ENCODE measurements at places on chromosomes 5 and 9. TPM values are rescaled to one million over a fixed set of nuclear protein-coding genes. Genes with fewer than 3 reads are reported as not detected.

The AHRR gene
- total RNA-seq = 15.6 TPM

GRCh38 chr5:75513841-75514240, 2.1 kb downstream of the POLK start:
- DNase-seq = no peak

DNA sequence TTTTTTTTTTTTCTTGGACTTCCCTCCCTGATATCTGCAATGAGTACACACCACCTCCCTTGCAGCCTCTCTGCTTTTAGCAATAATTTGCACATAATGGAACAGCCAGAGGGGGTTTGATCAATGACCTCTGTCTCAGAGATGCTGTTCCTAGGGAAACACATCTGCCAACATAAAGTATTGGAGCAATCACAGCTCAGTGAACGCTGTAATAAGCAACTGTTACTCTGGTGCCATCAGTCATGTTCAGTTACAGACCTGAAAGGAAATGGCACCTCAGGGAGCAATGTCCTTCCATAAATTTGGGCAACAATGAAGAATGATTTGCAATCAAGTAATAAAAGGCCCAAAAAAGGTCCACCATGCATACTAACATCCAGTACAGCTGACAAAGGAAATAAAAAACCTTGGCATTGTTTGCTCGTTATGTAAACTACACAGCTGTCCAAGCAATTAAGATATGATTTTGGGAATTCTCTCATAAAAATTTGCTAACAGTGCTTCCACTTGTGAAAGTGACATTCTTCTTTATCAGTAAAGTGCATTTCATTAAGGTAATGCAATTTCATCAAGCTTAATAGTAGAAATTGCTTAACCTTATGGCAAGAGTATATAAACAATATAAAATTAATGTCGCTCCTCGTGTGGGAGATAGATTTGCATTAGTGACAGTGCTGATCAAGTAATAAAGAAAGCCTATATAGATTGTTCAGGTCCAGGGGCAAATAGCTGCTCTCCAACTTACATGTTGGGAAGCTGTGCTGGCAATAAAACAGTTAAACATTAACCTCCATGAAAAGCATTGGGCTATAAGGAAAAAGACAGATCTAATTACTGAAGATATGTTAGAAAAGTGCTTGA, 167.8 kb downstream of the RASEF start:
- no peak for DNase-seq

- DNase-seq = no peak
Observed at GRCh38 chr9:80866121-80866520, 823.2 kb downstream of the TLE1 start.

The SLC36A2 gene
- not detected for total RNA-seq

- no peak for DNase-seq
Observed at GRCh38 chr9:36006549-36007315, 30.0 kb upstream of the RECK start.

- DNase-seq = peak; percentile 74
Observed at GRCh38 chr9:80878556-80878955, 810.8 kb downstream of the TLE1 start.

DNA sequence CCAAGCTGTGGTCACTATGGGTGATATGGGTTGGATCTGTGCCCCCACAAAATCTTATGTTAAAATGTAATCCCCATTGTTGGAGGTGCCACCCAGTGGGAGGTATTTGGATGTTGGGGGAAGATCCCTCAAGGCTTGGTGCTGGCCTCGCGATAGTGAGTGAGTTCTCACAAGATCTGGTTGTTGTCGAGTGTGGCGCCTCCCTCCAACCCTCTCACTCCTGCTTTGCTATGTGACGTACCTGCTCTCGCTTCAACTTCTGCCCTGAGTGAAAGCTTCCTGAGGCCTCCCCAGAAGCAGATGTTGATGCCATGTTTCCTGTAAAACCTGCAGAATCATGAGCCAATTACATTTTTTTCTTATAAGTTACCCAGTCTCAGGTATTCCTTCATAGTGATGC, 35.5 kb downstream of the UGT3A2 start:
- DNase-seq = no peak

GRCh38 chr5:167122267-167122666, 1169.2 kb upstream of the WWC1 start:
- no peak for DNase-seq

DNA sequence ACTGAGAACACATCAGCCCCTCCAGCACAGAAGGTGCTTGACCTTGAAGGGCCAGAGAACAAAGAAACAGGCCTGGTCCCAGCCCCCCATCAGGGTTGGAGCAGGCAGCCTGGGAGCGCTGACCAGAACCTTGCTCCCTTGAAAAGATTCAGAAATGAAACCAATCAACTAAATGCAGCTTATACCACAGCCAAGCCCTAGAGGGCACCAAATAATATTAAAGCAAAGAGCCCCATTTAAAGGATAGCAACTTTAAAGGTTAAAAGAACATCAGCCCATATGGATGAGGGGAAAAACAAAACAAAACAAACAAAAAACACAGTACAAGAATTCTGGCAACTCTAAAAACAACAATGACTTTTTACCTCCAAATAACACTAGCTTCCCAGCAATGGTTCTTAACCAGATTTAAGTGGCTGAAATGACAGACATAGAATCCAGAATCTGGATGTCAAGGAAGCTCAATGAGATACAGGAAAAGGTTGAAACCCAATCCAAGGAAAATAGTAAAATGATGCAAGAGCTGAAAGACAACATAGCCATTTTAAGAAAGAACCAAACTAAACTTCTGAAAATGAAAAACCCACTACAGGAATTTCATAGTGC, 471.9 kb downstream of the MTRR start:
- DNase-seq = peak; percentile 23

GRCh38 chr5:143054480-143054941, 284.3 kb downstream of the ARHGAP26 start:
- peak; percentile 60 for DNase-seq

DNA sequence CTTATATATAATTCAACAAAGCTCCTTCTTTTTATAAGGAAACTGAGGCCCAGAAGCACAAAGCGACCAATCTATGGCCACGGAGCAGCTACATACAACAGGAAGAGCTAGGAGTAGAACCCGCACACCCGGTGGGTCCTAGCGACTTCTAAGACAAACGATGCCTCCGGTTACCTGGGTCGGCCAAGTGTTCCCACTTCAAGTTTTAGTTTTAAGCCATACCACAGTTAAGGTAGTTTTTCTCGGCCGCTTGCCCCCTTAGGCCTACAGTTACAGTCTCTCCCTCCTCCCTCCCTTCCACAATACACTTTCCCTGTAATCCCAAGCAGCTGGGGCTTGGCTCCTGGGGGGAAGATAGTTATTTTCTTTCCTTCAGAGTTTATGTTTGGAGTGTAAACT, 533 bp downstream of the SREK1IP1 start:
- DNase-seq = peak; percentile 18

The AMBP gene
- total RNA-seq = not detected

DNA sequence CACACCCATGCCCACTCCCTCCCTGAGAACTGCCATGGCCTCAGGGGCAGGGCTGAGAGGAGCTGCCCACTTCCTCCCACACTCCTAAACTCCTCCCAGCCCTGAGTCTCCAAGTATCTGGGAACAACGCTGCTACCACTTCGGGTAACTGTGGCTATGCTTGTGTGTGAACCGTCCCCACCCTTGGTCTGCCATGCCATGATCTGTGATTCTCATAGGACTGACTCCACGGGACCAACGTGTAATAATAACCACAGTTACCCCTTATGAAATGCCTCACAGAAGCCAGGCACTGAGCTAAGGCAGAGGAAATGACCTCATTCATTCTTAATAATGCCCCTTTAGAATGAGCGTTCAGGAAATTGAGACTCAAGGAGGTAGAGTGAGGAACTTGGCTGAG, 103.9 kb upstream of the SMIM23 start:
- peak; percentile 26 for DNase-seq

The SH2D3C gene
- 0.28 TPM for total RNA-seq

The KIF24 gene
- 2.5 TPM for total RNA-seq

DNA sequence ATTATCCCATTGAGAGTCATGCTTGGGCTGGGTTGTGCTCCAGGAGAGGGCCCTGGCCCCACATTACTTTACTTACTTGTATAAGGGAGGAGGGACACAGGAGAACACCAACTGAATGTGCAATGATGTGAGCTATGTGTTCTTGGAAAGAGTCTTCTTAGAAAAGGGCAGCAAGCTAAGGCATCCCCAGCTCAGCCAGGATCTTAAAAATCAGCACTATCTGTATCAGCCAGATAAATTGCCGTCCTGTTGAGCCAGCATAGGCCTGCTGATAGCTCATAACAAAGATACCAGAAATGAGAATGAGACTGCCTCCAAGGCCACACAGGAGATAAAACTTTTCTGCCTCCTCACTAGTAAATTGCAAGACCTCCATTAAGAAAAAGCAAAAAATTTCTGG, 357.5 kb downstream of the CAAP1 start:
- DNase-seq = no peak

The UBAC1 gene
- total RNA-seq = 33.6 TPM

GRCh38 chr5:44997506-44997905, 188.8 kb downstream of the MRPS30 start:
- DNase-seq = no peak

The NPR3 gene
- 88.2 TPM for total RNA-seq

GRCh38 chr9:8855046-8855445, 1055.5 kb upstream of the DMAC1 start:
- no peak for DNase-seq

The RIMOC1 gene
- total RNA-seq = 10.3 TPM

GRCh38 chr5:150058480-150059126, 27.8 kb downstream of the CSF1R start:
- DNase-seq = peak; percentile 82

DNA sequence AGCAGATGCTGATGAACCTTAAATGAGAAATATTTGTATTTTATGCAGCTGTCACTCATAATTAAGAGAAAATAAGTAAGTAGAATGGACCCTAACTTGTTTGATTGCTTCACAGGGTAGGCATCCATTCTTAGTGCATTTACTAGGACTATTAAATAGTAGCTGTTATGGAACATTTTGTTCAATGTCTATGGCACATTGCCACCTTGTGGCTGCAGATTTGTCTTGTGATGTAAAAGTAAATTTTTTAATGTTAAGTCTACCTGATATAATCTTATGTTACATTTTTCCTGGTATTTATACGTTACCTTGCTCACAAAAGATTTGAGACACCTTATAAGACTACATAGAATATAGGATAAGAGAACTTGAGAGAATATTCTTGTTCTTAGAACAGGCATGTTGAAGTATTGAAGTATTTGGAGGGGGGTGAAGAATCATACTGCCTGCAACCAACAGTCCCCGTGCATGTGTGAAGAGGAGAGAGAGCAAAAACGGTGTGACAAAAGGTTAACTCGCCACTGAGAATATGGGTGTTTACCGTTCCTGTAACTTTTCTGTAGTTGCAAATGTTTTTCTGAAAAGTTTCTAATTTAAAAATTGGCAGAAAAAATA, 161.1 kb downstream of the MAST4 start:
- DNase-seq = peak; percentile 44

DNA sequence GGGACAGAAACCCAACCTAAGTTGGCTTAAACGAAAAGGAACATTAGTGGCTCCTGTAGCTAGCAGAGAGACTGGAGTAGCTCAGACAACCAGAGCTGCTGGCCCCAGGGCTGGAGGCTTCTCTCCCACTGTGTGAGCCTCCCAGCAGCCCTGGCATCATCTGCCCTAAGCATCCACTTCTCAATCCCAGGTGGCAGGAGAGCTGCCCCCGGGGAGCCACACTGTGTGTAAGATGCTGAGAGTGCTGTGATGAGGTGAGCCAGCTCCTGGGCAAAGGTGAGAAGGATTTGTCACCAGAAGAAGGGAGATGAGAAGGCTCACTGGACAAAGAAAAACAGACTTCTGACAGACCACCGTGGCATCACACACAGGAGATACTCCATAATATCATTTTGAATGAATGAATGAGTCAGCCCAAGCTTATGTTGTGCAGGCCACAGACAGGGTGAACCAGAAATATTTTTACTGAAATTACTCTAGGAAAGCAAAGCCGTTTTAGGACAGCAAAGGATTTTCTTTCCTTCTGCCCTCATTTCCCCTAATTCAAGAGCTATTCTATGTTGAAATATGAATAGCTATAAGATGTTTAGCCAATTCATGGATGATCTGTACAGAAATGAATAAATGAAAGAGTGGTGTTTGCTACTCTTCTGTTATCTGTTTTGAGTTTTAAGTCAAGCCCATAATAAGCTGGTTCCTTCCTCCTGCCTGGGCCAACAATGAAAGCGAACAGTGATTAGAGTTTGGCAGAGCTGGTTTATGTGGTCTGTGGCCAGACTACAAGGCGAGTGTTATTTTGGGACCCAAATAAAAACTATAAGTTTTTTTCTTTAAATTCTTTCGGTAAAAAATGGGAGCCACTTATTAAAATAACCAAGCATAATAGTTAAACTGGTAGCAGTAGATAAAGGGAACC, 57.4 kb upstream of the ECM2 start:
- peak; percentile 25 for DNase-seq

DNA sequence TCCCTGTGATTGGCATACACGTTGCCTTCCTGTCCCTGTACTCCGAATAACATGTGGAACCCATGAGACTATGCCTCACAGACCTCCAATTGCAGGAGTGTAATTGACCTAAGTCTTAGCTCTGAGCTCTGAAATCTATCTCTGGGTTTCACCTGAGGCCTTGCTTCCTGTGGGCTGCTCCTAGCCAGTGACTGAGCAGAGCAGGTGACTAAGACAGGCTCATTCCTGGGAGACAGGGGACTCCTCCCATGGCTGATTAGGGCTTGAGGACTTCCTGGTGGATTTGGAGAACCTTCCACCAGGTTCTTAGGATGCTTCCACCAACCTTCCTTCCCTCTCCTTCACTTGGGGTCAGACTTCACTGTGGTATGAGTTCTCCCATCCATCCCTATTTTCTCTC, 22.3 kb upstream of the MIER3 start:
- DNase-seq = no peak

The DIAPH1 gene
- total RNA-seq = 15.8 TPM

GRCh38 chr5:113273948-113274347, 160.8 kb downstream of the TSSK1B start:
- DNase-seq = no peak

DNA sequence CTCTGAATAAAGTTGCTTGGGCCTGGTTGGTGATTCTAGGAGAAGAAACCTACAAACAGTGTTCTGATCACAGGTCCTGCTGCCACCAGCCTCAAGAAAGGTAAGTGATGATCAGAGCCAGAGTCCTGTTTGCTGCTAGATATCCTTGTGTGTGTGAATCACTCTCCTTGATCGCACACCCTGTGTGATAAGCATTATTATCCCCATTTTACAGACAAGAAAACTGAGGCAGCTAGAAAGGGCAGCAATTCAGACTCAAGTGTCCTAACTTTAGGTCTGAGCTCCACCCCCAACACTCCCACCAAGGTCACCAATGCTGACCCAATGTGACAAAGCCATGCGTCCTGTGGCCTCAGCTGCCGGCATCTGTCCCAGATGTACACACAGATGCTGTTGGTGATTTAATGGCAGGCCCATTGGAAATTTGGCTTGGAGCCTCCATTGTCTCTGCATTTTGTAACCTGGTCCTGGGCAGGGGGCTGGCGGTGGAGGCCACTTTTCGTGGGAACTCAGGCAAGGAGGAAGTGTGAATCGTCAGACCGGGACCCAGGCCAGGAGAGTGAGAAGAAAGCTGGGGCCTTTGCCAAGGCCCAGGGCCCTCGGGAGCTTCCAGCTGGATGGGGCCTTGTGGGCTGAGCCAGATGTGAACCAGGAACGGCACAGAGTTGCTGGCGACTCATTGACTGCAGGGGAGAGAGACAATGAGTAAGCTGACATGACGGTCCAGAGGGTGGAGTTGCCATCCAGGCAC, 29.8 kb upstream of the GGTA1 start:
- DNase-seq = peak; percentile 99
